Sigmoid colon (tissue), 7 donors: ENCODE measurements at places on chromosomes 1 and 21. TPM values are rescaled to one million over a fixed set of nuclear protein-coding genes. Genes with fewer than 3 reads are reported as not detected.

The C1orf87 gene
- total RNA-seq, result not detected

- no peak overlapping the region for H3K4me3 ChIP-seq
- H3K36me3 ChIP-seq, result no peaks in the 10 kb centered on the region
- DNase-seq, result no peak
- H3K27ac ChIP-seq, result no peak overlapping the region
- peaks cover 10% of the 10 kb centered on the region for H3K4me1 ChIP-seq
Measured at GRCh38 chr1:39947260-39947659, 7.7 kb upstream of the MFSD2A start.

GRCh38 chr21:16285605-16286126 is 555.9 kb downstream of the USP25 start:
- H3K27me3 ChIP-seq, result no peaks in the 10 kb centered on the region
- H3K36me3 ChIP-seq, result no peaks in the 10 kb centered on the region
- no peaks in the 10 kb centered on the region for H3K4me1 ChIP-seq
- DNase-seq, result no peak

GRCh38 chr1:41045740-41046139 is 24.2 kb upstream of the SLFNL1 start:
- peak overlapping the region; percentile 69 for H3K27ac ChIP-seq
- no peaks in the 10 kb centered on the region for H3K27me3 ChIP-seq
- no peak overlapping the region for H3K4me3 ChIP-seq
- peaks cover 22% of the 10 kb centered on the region for H3K36me3 ChIP-seq
- no peak for DNase-seq

DNA sequence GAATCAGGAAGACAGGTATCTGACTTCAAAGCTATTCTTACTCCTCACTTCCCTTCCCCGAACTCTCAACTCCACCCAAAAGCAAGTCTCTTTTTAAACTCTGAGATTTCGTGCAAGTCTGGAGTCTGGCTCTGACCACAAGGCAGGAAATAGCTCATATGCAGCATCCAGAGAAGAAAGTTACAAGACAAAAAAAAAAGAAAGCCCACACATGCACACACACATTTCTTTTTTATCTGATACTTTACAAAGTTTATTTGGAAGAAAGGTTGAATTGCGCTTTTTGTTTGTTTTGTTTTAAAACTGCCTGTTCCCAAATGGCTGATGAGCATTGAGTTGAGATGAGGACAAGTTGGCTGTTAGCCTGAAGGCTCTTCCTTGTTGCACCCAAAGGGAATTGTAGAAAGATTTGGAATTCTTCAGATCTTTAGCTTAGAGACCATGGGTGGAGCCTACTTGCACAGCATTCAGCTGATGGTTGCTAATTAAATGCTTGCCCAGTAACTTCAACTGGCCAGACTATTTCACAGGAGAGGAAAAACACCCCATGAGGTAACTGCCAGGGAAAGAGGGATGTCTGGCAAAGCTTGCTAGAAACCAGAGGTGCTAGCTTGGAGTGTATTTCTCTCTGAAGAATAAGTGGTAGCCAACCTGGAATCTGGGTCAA is 490.3 kb downstream of the TTLL7 start:
- no peaks in the 10 kb centered on the region for H3K36me3 ChIP-seq
- no peaks in the 10 kb centered on the region for H3K4me1 ChIP-seq
- DNase-seq, result no peak
- H3K4me3 ChIP-seq, result no peak overlapping the region

DNA sequence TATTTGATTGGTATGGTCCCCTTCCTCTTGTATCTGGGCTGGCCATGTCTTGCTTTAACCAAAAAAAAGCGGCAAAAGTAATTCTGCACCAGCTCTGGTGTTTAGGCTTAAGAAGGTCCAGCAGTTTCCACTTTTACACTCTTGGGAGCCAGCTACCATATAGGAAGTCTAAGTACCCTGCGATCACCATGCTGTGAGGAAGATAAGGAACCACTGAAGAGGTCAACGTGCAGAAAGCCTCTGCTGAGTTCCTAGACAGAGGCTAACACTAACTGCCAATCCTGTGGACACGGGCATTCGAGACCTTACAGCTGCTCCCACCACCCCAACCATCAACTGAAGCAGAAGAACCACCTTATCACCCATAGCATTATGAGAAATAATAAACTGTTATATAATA is 331.4 kb downstream of the VAV3 start:
- no peaks in the 10 kb centered on the region for H3K4me1 ChIP-seq
- H3K27ac ChIP-seq, result no peak overlapping the region
- H3K4me3 ChIP-seq, result no peak overlapping the region
- DNase-seq, result no peak
- no peaks in the 10 kb centered on the region for H3K36me3 ChIP-seq

DNA sequence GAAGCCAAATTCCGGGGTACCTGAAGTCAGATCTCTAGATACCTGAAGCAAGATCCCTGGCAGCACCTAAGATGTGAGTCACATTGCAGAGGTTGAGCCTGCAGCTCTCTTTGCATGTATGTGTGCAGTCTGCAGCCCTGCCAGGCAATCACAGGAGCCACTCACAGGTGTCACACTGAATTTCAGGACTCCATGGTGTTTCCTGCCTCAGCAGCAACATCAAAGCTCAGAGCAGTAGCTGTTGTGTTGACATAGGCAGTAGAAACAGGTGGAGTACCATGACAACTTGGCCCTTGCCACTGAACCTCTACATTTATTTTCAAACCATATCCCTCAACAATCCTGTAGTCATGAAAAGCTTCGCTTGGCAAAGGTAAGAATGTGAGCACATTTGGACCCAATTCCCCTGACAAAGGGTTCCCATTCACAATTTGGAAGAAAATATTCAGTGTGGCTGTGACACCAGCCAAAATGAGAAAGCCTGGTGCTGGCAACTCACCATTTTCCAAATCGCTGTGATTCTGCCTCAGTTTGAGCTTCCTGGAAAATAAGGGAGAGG is 419.8 kb upstream of the NFIA start:
- DNase-seq, result no peak
- H3K27ac ChIP-seq, result no peak overlapping the region
- no peaks in the 10 kb centered on the region for H3K36me3 ChIP-seq
- no peaks in the 10 kb centered on the region for H3K27me3 ChIP-seq

The NBPF6 gene
- total RNA-seq, result not detected

DNA sequence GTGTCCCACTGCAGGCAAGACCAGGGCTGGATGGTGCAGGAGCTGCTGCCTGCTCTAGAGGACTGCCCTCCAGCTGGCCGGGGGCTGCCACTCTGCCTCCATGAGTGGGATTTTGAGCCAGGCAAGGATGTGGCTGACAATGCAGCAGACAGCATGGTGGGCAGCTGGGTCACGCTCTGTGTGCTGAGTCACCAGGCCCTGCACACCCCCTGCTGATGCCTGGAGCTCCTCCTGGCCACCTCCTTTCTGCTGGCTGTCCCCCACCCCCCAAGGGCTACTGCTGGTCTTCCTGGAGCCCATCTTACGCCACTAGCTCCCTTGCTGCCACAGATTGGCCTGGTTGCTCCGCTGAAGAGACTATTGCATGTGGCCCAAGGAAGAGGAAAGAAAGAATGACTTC is 3.9 kb upstream of the ZSCAN20 start:
- H3K36me3 ChIP-seq, result no peaks in the 10 kb centered on the region
- H3K4me3 ChIP-seq, result no peak overlapping the region
- H3K27ac ChIP-seq, result no peak overlapping the region
- DNase-seq, result no peak
- peaks cover 63% of the 10 kb centered on the region for H3K4me1 ChIP-seq

DNA sequence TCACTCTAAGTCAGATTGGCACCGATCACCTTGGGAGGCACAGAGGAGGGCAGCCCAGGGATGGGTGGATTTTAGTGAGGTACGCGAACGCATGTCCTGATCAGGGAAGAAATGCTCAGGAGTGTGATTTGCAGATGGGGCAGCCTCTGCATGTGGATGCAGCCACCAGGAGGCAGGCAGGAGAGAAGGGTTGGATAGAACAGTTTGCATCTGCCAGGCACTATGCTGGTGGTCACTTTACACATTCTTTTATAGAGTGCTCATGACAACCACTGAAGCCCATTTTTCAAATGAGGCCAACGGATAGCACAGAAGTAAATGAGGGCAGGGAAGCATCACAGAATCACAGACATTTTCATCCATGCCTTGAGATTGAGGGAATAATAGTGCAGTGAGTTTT is 5.7 kb downstream of the LAMB3 start:
- no peak overlapping the region for H3K27ac ChIP-seq
- peaks cover 51% of the 10 kb centered on the region for H3K4me1 ChIP-seq
- no peak overlapping the region for H3K4me3 ChIP-seq
- H3K36me3 ChIP-seq, result no peaks in the 10 kb centered on the region

The S100A7A gene
- not detected for total RNA-seq

The ADAM30 gene
- not detected for total RNA-seq

DNA sequence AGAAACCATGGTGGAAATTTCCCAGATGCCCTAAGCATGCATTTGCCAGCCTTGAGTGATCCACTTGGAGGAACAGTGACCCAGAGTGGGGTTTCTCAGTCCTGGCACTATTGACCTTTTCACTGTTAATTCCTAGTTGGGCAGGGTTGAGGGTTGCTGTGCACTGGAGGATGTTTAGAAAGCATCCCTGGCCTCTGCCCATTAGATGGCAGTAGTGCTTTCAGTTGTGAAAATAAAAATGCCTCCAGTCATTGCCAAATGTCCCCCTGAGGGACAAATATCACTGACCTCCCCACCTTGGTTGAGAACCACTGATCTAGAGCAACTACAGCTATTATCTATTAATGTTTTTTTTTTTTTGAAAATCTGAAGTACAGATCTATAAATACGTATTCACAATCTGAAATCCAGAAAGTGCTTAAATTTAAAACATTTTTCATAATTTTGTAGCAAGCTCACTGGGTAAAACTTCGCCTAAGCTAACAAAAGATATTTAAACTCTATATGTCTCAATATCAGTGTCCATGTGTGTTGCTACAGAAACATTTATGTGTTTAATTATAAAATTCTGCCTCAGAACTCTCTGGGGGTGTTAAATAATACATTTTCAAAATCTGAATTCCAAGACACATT is 27.3 kb downstream of the F3 start:
- peaks cover 22% of the 10 kb centered on the region for H3K36me3 ChIP-seq
- no peak overlapping the region for H3K27ac ChIP-seq
- no peak overlapping the region for H3K4me3 ChIP-seq
- H3K4me1 ChIP-seq, result no peaks in the 10 kb centered on the region

The ADAMTS5 gene
- 16.8 TPM for total RNA-seq

DNA sequence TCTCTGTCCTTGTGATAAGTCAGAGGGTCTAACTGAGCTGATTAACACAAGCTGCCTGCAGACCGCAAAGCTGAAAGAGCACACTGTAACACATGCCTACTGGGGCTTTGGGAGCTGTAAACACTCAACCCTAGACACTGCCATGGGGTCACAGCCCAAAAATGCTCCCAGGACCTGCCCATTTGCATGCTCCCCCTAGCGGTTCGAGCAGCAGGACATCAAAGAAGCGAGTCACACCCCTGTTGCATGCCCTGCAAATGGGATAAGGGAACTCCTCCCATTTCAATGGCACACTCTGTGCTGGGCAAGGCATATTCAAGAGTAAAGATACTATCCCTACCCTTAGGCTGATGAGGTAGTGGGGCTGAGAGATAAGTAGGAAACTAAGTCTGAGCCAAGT is 22.8 kb downstream of the LCE3E start:
- no peaks in the 10 kb centered on the region for H3K4me1 ChIP-seq
- no peaks in the 10 kb centered on the region for H3K36me3 ChIP-seq
- H3K4me3 ChIP-seq, result no peak overlapping the region
- DNase-seq, result no peak

DNA sequence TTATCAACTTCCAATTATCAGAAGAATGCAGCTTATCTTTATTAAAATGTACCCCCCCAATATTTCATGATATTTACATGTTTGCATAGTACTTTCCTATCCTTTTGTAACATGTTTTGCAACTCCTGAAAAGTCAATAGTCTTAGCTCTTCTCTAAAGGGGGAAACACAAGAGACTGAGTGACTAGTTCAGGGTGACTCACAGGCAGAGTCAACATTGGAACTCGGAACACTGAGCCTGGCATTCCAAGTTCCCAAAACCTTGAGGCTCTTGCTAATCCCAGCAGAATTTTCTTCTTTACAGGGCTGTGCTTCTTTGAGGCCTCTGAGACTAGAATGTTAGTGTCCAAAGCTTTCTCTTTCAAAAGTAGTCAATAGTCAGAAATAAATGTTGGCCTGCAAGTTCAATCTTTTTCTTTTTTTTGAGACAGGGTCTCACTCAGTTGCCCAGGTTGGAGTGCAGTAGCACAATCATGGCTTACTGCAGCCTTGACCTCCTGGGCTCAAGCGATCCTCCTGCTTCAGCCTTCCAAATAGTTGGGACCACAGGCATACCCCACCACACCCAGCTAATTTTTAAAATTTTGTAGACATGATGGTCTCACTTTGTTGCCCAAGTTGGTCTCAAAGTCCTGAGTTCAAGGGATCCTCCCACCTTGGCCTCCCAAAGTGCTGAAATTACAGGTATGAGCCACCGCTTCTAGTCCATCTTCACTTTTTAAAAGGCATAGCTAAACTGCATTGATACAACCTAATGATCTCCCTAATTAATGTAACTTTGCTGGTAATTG is 37.5 kb downstream of the ZNF281 start:
- no peak for DNase-seq
- H3K36me3 ChIP-seq, result no peaks in the 10 kb centered on the region

GRCh38 chr1:83103341-83103740 is 895.6 kb downstream of the TTLL7 start:
- H3K27ac ChIP-seq, result no peak overlapping the region
- no peaks in the 10 kb centered on the region for H3K27me3 ChIP-seq
- H3K36me3 ChIP-seq, result no peaks in the 10 kb centered on the region
- H3K4me3 ChIP-seq, result no peak overlapping the region

GRCh38 chr1:195715652-195716051 is 892.6 kb downstream of the KCNT2 start:
- no peaks in the 10 kb centered on the region for H3K27me3 ChIP-seq
- no peak overlapping the region for H3K27ac ChIP-seq
- DNase-seq, result no peak
- no peaks in the 10 kb centered on the region for H3K4me1 ChIP-seq
- H3K36me3 ChIP-seq, result no peaks in the 10 kb centered on the region

DNA sequence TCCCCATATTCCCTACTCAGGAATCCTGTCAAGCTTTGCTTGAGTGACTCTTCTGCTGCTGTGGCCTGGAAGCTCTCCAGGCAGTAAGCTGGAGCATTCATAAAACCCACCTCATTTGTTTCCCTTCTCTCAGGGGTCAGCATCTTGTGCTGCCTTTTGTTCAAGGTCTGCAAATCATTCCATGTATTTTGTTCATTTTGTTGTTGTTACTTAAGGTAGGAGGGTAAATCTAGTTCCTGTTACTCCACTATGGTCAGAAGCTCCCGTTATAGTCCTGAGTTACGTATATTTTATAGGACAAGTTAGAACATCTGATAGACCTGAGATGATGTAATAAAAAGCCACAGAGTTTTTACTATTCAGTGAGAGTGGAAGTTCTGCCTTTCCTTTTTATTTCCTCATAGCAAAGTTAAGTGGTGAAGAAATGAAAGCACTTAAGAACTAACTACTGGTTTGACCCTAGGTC is 9.9 kb downstream of the SYNJ1 start:
- H3K27ac ChIP-seq, result no peak overlapping the region
- peaks cover 3% of the 10 kb centered on the region for H3K36me3 ChIP-seq
- no peak overlapping the region for H3K4me3 ChIP-seq
- H3K27me3 ChIP-seq, result no peaks in the 10 kb centered on the region

- H3K27ac ChIP-seq, result no peak overlapping the region
- no peak for DNase-seq
- H3K36me3 ChIP-seq, result no peaks in the 10 kb centered on the region
- H3K4me1 ChIP-seq, result no peaks in the 10 kb centered on the region
- H3K27me3 ChIP-seq, result no peaks in the 10 kb centered on the region
Measured at GRCh38 chr1:114594046-114594445, 12.6 kb upstream of the BCAS2 start.
